NCI-H187 (cell line): ENCODE measurements at places on chromosomes 3 and 15.

GRCh38 chr3:87218560-87218959 is 8.5 kb upstream of the CHMP2B start:
- DNase-seq = no peak

DNA sequence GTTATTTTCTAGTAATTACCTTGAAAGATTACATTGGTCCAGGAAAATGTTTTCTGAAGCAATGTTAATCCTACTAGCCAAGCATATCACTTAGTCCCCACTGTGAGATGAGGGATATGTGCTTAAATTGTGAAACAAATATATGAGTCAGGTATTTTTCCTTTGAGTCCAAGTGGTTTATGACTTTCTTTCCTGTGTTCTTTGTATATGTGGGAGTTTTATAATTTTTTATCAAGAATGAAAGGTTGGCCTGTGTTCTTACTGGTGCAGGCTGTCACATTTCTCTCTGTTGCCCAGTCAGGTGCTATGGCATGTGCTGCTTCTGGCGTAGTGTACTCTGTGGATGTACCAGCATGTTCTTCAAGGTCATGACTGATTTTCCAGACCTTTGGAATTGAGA is 147.4 kb downstream of the CMSS1 start:
- no peak for DNase-seq

DNA sequence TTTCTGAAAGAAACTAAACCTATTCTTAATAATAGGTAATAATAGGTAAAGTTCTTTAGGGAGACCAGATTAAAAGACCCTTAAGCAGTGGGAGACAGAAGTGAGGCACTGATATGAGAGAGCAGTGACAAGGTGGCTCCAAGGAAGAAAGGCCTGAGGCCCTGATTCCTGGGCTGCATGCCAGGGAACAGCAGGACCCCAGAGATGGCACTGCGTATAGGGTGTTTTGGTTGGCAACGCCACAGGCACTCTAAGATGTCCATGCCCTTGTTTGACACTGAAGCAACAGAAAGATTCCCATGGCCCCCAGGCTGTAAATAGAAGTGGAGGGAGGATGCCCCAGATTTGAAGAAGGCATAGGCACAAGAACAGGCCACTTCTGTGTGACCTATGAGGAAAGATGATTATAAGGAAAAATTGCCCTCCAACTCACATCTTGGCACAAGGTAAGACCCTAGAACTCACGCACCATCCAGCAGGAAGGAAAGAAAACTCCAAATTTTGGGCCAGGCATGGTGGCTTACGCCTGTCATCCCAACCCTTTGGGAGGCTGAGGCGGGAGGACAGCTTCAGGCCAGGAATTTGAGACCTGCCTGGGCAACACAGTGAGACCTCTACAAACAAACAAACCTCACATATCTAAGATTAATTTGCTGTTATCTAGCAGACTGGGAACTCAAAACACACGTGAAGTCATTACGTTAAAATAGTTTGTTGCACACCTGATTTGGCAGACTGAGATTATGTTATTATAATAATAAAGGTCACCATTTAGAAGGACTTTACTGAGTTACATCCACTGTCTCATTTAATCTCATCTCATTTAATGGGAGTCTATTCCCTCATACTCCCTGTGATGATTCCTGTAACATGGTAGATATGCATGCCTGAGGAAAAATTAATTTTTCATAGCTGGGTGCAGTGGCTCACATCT is 10.5 kb upstream of the BLM start:
- DNase-seq = no peak

DNA sequence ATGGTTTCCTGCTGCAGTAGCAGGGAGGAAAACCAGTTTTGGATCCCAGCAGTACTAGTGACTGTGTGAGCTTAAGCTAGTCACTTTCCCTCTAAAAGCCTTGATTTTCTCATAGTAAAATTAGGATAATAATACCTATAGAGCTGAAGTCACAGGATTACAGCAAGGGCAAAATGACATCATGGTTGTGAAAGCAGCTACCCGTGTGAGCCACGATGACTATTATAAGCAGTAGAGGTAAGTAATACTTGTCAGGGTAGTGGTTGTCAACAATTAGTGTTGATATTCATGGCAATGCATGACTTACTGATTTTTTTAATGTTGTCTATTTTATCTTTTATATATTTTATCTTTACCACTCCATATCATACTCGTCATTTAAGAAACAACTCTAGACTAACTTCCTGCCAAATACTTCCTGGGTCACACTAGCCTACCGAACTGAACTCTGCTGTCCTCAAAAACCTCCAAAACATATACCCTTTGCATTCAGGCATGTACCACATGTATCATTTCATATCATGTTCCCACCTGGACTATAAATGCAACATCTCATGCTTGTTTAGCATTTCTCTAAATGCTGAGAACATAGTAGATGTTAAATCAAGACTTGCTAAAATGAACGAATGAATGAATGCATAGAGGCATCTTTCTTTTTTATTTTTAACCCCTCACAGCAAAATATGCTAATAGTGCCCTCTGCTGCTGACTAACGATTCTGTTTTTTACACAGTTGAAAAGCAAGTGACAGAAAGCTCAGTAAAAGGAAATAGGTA is 172.6 kb downstream of the P3H2 start:
- peak; percentile 16 for DNase-seq

GRCh38 chr3:143016321-143016972 is 15.1 kb downstream of the U2SURP start:
- DNase-seq = no peak

GRCh38 chr3:171776839-171777583 is 33.3 kb downstream of the PLD1 start:
- no peak for DNase-seq

GRCh38 chr3:144264350-144264749 is 292.7 kb downstream of the DIPK2A start:
- DNase-seq = no peak

- no peak for DNase-seq
These were observed 84.0 kb downstream of the DIPK2A start for GRCh38 chr3:144055604-144056003.

- DNase-seq = no peak
These were observed 7.6 kb downstream of the NR1D2 start for GRCh38 chr3:23952646-23953045.

- DNase-seq = no peak
These were observed 72.3 kb upstream of the SNTN start for GRCh38 chr3:63580151-63580550.

GRCh38 chr3:182906036-182906435 is 74.3 kb downstream of the DCUN1D1 start:
- DNase-seq = no peak

GRCh38 chr3:48637305-48637704 is 2.0 kb upstream of the SLC26A6 start:
- DNase-seq = no peak

DNA sequence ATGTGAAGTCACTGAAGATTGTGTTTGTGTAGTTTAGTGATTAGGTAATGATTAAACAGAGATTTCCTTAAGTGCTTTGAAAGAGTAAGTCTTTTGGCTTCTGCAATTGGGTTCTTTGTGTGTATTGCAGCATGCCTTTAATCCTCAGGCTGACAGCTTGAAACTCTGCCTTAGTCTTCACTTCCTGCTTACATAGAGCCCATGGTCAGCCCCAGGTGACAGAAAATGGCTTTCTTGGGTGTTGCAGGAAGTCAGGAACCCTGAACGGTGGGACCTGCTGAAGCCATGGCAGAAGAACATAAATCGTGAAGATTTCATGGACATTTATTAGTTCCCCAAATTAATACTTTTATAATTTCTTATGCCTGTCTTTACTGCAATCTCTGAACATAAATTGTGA is 61.3 kb downstream of the KBTBD8 start:
- no peak for DNase-seq

- no peak for DNase-seq
These were observed 81.6 kb upstream of the LRRFIP2 start for GRCh38 chr3:37255990-37256308.

GRCh38 chr3:30156586-30157498 is 449.6 kb upstream of the TGFBR2 start:
- no peak for DNase-seq

- DNase-seq = no peak
These were observed 96.5 kb downstream of the ARHGEF26 start for GRCh38 chr3:154217671-154218070.

DNA sequence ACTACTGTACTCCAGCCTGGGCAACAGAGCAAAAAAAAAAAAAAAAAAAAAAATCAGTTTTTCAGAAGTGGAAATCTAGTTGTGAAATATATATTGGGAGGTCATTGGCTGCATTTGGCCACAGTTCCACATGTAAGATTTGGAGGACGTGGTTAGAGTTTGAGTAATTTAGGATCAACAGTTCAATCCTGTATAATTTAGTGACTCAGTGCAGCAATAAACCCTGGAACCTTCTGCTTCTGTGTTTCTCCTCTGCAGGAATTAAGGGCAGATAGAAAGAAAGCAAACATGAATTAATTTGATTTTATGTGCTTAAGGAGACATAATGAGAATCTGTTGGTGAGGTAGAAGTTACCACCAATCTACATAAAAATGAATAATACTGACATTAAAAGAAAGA is 347.0 kb downstream of the PTPRG start:
- DNase-seq = no peak

- no peak for DNase-seq
These were observed 160.8 kb upstream of the ST8SIA2 start for GRCh38 chr15:92232876-92233275.

DNA sequence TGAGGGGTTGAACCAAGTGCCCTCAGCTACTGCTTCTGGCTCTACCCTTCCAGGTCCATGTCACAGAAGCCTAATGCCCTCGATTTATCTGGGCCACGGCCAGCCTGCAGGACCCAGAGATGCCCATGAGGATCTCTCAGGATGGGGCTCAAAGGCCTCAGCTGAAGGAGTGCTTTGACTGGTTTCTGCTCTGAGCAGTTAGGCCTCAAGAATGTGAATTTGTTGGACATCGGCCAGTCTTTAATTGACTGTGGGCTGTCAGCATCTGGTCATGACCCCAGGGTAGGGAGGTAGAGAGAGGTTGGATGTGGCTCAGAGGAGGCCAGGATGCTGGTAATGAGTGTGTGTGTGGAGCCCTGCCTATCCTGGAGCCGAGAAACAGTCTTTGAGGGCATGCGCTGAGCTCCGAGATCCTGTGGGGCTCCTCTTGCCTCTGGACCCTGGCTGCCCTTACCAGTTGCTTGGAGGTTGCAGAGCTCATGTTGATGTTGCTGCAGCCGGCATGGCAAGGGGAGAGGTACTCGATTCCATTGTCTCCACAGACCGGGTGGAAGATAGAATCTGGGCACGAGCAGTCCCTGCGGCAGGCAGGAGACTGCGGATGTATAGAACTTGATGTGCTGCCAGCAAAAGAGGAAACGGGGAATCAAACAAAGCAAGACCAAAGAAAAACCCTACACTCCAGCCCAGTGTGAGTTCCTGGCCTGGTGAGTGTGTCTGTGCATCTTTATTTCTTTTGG is 49.1 kb upstream of the RAB6B start:
- DNase-seq = no peak

GRCh38 chr3:107523289-107523538 is 452 bp downstream of the BBX start:
- DNase-seq = no peak

DNA sequence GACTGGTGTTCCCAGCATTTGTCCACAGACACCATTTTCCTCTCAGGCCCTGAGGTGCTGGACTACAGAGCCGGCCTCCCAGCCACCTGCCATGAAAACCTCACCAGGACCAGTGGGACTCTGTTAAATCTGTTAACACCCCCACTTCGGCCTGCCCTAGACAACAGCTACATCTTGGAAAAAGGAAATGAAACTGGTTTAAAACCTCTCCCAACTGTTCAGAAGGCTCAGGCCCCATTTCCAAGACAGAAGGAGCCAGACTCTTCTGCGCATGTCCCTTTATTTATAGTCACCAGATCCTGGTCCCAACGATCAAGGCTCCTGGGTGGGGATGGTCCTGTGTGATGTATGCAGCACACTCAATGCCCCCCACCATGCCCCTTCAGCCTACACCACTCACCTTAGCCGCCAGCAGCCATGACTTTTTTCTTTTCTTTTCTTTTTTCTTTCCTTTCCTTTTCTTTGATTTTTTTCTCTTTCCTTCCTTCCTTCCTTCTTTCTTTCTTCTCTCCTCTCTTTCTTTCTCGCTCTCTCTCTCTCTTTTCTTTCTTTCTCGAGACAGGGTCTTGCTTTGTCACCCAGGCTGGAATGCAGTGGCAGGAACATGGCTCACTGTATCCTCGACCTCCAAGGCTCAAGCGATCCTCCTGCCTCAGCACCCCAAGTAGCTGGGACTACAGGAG is 25.5 kb upstream of the FLNB start:
- no peak for DNase-seq

GRCh38 chr15:56992725-56993124 is 74.3 kb downstream of the TCF12 start:
- DNase-seq = no peak

GRCh38 chr15:65082303-65082953 is 5.9 kb downstream of the KBTBD13 start:
- DNase-seq = no peak
